Urinary bladder (tissue), 4 donors: ENCODE measurements at places on chromosomes 6 and 20. TPM values are rescaled to one million over a fixed set of nuclear protein-coding genes. Genes with fewer than 3 reads are reported as not detected.

SLC35D3 gene
- 0.09 TPM for polyA plus RNA-seq

OTOR gene
- not detected for polyA plus RNA-seq

HDAC2 gene
- polyA plus RNA-seq = 77.9 TPM

SYCP2 gene
- 1.2 TPM for polyA plus RNA-seq

DOK5 gene
- polyA plus RNA-seq = 4.2 TPM

TRIM15 gene
- polyA plus RNA-seq = not detected

FAM209B gene
- 0.28 TPM for polyA plus RNA-seq

TFAP2C gene
- polyA plus RNA-seq = 1.2 TPM

ZGPAT gene
- polyA plus RNA-seq = 30.7 TPM

IL17F gene
- polyA plus RNA-seq = not detected

EPB41L2 gene
- polyA plus RNA-seq = 47.3 TPM

OOEP gene
- 0.24 TPM for polyA plus RNA-seq

HLA-DMB gene
- 16.4 TPM for polyA plus RNA-seq

DPPA5 gene
- polyA plus RNA-seq = not detected

FOXP4 gene
- polyA plus RNA-seq = 18.0 TPM

NCOA5 gene
- 21.9 TPM for polyA plus RNA-seq

BPIFA1 gene
- polyA plus RNA-seq = not detected

RBPJL gene
- polyA plus RNA-seq = not detected

RAB32 gene
- polyA plus RNA-seq = 28.0 TPM

ASIP gene
- 0.80 TPM for polyA plus RNA-seq

OR2J3 gene
- polyA plus RNA-seq = not detected

DEFB132 gene
- 0.04 TPM for polyA plus RNA-seq

MUCL3 gene
- polyA plus RNA-seq = not detected

MUC22 gene
- polyA plus RNA-seq = not detected
